CD8-positive, alpha-beta memory T cell (primary cell): ENCODE measurements at places on chromosomes 12 and 14.

DNA sequence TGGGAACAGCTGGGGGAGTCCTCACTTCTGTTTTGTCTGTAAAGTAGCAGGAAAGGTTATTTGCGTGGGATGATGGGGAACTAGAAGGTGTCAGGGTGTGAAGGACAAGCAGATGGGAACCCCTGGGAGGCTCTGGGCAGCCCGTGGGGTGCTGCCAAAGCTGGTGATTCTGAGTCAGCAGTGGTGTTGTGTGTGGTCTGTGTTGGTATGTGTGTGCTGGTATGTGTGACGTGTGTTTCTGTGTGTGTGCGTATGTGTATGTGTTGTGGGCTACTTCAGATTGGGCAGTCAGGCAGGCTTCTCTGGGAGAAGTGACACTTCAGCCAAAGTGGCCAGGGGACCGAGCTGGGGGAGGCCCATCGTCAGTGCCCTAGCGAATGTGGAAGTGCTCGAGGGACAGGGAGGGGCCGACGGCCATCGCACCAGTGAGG, 15.3 kb upstream of the BDKRB2 start:
- DNase-seq = no peak

GRCh38 chr14:24481622-24482324, 26.3 kb downstream of the CMA1 start:
- peak; percentile 14 for DNase-seq

DNA sequence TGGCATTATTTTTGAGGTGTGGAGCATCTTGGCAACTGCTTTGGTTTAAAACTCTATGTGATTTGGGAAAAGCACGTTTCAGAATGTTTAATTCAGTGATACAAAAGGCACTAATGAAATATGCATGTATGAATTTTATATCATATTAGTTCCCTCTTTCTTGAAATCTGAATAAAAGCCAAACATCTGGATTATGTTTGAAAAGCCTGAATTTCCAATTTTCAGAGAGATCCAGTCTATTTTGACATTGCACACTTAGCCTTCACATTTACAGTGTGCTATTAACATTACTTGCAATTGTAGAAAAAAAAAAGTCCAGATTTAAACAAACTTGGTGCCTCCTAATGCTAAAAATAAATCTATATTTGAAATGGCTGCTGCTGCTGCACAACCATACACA, 219.1 kb upstream of the NPAS3 start:
- no peak for DNase-seq

DNA sequence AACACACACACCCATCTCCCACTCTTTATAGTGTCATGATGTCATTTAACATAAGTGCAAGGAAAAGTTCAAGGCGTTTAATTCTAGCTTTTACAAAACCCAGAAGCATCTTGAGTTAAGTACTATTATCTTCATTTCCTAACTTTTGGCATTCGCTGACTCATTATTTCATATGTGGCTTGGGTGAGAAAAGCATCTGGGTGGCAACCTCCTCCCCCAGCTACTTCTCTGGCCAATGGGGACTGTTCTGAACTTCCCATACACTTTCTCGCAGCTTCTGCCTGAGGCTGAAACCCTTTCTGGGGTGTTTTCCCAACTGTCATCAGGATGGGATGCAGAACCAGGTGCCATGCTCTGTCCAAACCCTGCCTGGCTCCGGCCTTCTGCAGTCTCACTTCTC, 2.8 kb upstream of the MARK3 start:
- no peak for DNase-seq
